ENCODE measurements at places on chromosomes 5 and 9.

GRCh38 chr9:112726428-112726827 lies 8.5 kb upstream of the INIP start:
- DNase-seq, result no peak

DNA sequence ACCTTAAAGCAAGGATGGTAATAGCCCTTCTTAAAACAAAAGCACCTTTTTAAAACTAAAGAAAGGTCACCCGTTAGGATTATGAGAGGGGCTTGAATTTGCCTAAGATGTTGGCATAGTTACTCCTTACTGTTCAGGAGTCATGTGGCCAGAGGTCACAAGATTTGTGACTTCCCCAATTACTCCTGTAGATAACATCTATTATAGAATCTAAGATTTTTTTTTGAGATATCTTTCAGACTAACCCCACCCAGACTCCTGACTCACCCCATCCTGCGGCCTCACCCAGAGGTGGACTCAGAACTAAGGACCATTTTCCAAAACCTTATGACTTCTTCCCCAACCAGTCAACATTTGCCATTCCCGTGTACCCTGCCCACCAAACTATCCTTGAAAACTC lies 2.4 kb downstream of the CD180 start:
- DNase-seq, result no peak

- no peak for DNase-seq
Observed at GRCh38 chr5:172417130-172417841, 37.0 kb downstream of the SH3PXD2B start.

GRCh38 chr5:154842689-154843530 lies 7.5 kb downstream of the FAXDC2 start:
- DNase-seq, result no peak

- DNase-seq, result no peak
Observed at GRCh38 chr5:756865-757345, 27.6 kb downstream of the ZDHHC11B start.
